ENCODE measurements at places on chromosomes 1 and 21.

DNA sequence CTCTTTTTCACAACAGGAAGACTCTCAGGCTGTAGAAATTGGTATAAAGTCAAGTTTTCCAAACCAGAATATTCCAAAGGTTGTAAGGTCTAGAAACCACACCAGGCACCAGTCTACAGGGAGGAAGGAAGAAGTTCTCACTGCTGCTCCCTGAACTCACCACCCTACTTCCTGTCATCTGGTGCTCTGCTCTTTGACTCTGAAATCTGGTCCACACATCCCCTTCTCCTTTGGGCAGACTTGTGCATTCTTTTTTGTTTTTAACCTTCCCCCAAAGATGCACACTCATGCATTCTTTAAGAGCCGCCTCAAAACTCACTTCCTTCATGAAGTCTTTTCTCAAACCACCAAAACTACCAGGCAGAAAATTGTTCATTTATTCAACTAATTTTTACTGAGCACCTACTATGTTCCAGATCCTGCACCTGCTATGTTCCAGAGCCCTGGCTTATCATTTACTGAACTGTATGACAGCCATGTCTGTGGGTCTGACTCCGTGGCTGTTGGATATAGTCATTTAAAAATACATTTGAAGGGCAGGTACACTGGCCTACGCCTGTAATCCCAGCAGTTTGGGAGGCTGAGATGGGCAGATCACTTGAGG is 30.1 kb upstream of the EPS15 start:
- peak; percentile 5 for DNase-seq

- no peak for DNase-seq
Measured at GRCh38 chr1:101071470-101071891, 45.9 kb upstream of the DPH5 start.

DNA sequence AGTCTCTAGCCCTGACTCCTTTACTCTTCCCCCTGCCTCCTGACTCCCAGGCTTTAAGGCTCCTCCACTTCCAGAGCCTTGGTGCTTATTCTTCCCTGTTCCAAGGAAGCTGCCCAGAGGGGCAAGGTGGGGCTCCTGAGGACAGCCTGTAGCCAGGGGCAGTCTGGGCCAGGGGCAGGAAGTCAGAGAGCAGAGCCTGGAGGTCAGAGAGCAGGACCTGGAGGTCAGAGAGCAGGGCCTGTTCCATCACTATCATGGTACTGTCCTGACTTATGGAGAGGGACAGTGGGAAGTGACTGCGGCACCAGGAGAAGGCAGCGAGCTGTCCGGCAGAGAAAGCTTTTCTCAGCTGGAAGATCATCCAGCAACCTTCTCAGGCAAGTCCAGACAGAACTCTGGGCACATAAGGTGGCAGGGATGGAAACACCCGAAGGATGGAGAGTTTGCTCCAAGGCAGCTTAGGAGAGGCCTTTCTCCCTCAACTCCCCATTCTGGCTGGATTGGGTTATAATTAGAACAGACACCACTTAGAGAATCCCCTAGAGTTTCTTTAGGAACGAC is 25.0 kb downstream of the PLXNA2 start:
- no peak for DNase-seq

GRCh38 chr1:170692866-170693575 is 29.1 kb downstream of the PRRX1 start:
- DNase-seq, result no peak

- peak; percentile 97 for DNase-seq
Measured at GRCh38 chr1:116504308-116505156, 66.3 kb downstream of the CD58 start.

GRCh38 chr1:4021136-4021973 is 121.3 kb upstream of the C1orf174 start:
- DNase-seq, result no peak

- no peak for DNase-seq
Measured at GRCh38 chr1:81554534-81554933, 246.2 kb upstream of the ADGRL2 start.

DNA sequence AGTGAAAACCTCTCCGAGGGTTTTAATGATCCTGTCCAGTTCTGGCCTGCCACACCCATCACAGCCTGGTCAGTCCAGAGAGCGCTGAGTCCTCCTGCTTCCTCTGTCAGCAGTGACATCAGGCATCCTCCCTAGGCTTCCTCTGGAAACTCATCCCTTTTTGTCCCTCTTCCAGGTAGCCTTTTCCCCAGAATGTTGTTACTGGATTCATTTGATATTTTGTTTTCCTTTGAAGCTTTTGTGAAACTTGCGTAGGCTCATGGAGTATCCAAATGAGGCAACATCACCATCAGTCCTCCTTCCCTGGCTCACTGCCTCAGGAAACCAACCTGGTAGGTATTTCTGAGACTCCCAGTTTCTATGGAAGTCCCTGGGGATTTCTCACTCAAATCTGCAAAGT is 27.0 kb upstream of the IGSF3 start:
- DNase-seq, result no peak

GRCh38 chr1:172766462-172766861 is 107.6 kb downstream of the FASLG start:
- no peak for DNase-seq

GRCh38 chr1:85566890-85567289 is 13.7 kb upstream of the CCN1 start:
- DNase-seq, result no peak
